NCI-H1436 treated with DMSO at 0.1 percent for 48 hours (cell line): ENCODE measurements at places on chromosomes 1 and 21.

- DNase-seq: no peak
Measured at GRCh38 chr21:15211491-15212133, 146.8 kb upstream of the NRIP1 start.

DNA sequence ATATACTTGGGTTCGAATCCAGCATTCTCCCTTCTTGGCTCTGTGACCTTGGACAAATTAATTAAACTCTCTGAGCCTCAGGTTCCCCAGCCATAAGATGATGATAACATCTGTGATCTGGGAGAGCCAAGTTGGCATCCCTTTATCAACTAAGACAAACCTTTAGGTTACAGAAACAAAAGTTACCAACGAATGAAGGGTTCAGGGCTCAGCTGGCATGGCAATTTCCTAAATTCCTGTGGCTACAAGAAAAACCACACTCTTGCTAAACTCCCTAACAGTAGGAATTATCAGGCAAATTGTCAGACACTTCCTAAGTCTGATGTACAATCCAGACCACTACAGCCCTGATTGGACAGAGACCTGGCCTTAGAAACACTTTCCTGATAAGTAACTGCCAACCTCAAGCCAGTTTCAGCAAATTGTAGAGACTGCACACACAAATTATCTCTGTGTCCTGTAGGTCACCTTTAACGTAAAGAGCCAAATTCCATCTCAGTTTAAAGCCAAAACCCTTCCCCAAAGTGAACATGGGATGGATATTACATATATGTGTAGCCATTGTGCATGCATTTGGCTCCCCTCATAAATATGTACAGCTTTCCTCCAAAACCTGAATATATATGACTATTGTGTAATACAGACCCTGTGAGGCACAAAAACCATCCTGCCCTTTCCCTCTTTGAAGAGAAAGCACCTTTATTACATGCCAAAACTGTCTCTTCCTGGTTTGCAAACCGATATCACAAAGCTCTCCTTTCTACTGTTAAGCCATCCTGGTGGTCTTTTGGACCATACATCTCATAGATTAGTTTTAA lies 39.5 kb upstream of the EDARADD start:
- DNase-seq: no peak

DNA sequence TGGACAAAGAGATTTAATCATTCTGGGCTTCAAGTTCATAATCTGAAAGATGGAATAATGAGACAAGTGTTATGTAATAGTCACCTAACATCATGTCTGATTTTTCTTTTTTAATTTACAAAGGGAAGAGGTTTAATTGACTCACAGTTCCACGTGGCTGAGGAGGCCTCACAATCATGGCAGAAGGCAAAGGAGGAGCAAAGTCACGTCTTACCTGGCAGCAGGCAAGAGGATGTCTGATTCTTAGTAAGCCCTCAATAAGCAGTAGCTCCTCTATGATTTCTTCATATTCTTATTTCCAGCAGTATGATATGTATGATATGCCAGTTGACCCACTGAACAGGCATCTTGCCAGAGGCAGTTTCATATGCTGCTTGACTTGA lies 152.7 kb downstream of the S1PR1 start:
- no peak for DNase-seq

DNA sequence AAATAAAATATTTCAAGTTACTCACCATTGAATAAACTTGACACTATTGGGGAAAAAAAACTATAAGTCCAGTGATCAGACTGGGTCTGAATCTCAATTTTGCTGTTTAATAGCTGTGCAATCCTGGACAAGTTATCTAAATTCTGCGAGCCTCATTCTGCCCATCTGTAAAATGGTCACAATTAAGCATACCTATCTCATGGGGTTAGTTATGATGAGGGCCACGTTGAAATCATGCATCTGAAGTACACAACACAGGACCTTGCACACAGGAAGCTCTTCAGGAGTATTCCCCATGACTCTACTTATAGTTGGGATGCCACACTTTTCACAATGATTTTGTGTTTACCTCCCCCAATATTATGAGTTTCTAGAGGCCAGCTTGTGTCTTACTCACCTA lies 3.8 kb upstream of the HTR1D start:
- no peak for DNase-seq

GRCh38 chr1:54499360-54500106 lies 48.5 kb upstream of the ACOT11 start:
- no peak for DNase-seq

GRCh38 chr1:202011994-202012393 lies 1.6 kb downstream of the ELF3 start:
- no peak for DNase-seq

DNA sequence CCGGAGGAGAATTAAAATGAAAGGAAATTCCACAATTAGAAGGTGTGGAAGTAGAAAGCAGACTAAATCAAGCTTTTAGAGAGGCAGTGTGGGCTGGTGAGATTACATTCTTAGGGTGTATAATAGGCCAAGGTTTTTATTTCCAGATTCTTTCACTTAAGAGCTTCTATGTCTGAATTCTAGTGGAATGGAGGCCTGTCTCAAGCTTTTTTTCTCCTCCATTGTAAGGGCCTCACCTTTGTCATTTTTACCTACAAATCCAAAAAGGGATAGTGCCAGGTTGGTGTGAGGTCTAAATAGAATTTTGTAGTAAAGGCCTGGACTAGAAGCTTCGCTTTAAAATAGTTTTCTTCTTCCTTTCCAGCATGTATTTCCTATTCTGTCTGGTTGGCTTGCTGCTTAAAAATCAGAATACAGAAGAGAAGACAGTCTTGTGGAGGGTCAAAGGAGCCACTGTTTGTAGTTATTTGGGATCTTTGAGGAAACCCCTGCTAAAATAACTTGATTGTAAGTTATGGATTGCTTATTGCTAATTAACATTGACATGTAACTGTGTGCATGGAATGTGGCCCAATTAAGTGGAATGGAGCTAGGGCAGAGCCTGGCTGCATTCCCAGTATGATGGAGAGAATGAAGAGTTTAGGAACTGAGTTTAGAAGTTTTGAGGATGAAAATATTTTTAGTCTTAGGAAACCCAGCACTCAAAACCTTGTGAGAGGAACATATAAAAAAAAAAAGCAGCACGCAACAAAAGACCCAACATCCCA lies 162.5 kb upstream of the B3GALT2 start:
- DNase-seq: no peak
